ENCODE measurements at places on chromosomes 6 and 20.

DNA sequence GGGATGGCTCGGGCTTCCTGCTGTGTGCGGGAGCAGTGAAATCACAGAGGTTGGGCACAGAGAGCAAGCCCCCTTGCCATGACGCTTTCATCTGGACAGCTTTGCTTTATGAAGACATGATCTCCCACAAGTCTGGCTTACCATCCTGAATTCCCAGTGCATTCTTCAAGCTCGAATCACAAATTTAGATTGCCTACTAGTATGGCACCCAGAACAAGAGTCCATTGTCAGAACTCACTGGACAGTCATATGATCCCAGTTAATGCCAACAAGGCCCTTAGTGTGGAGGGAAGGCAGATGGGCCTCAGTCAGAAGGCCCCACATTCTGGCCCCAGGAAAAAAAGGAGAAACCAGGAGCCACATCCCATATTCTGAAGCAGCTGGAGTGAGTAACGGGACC, 147.3 kb upstream of the FOXQ1 start:
- DNase-seq = no peak

- no peak for DNase-seq
Observed at GRCh38 chr6:40054186-40054585, 119.9 kb upstream of the MOCS1 start.

GRCh38 chr20:44911264-44911921, 1.5 kb downstream of the PABPC1L start:
- DNase-seq = no peak

GRCh38 chr6:77466055-77466450, 2.8 kb upstream of the HTR1B start:
- no peak for DNase-seq

DNA sequence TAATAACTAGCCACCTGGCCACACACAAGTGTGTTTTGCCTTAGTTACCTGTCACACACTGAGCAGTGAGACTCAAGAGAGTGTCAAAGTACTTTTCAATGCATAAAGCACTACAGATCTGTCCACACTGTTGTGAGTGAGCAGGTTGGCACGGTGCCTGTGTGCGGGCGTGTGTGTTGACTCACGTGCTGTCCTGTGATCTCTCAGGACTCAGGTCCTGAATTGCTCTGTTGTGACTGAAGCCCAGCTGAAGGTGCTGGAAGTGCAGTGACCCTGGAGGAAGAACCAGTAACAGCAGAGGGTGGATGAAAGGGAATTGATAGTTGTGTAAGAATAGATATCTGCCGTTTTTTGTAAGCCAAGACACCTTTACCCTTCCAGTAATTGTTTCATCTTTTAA, 18.3 kb downstream of the SLC16A10 start:
- no peak for DNase-seq

DNA sequence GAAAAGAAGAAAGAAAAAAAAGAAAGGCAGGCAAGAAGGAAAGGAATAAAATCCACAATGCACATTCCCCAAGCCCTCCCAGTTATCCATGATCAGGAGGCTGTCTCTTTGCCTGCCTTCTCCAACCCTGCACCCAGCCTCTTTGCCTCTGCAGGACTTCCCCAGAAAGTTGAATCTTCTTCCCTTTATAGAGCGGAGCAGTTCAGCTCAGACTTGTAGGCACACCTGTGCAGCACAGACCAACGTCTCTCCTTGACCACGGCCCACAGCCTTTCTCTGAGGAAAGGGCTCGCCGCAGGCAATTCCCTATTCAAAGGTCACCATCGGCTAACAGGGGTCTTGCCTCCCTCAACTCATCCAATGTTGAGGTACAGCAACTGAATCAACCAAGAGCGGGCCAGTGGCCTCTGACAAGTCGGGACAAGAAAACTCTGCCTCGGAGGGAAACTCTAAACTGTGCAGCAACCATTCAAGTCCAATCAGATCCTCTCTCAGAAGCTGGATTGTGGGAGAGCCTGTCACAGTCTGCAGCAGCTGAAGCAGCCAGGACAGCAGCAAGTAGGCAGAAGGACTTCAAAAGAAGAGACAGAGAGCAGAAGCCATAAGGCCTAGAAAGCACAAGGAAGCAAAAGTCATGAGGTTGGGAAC, 529.2 kb upstream of the JARID2 start:
- DNase-seq = no peak

GRCh38 chr6:133964052-133964451, 11.0 kb downstream of the TBPL1 start:
- DNase-seq = no peak

DNA sequence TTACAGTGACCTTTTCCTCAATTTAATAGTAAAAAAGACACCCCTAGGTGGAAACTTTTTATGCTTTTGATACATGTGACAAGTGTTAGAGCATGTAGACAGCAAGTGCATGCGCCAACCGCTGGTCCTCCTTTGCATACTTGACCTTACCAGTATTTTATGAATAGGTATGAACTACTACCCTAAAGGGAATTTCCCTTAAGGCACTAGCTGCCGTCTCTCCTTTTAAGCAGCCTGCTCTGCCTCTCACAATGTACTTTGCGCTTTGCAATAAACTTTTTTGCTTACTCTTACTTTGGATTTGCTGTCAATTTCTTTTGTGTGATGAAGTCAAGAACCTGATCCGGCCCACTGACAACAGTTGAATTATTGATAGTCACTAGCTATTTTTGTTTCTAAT, 50.6 kb upstream of the ZNF133 start:
- no peak for DNase-seq

DNA sequence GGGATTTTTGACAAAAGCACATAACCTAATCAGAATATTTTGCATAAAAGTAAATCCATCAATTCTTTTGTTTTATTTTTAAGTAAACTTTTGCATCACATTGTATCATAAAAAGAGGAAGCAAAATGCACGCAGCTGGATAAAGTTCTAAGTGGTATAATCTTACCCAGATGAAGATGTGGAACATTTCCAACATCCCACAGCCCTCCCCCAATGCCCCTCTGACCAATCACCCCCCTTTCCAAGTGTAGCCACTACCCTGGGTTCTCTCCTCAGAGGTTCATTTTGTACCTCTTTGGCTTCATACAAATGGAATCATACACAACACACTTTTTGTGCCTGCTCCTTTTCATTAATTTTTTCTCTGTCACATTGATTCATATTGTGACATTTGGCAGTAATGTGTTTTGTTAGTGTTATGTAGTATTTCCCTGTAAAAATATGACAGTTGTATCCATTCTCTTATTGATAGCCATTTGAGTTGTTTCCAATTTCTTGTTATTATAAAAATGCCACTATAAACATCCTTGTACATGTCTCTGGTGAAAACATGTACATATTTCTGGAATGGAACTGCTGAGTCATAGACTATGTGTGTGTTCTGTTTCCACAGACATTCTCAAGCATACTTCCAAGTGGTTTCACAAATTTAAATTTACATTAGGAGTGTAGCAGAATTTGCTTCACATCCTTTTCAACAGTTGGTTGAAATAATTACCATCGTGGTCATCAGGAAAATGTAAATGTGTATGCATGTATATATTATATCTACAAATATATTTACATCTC, 92.9 kb upstream of the SYNDIG1 start:
- no peak for DNase-seq

GRCh38 chr6:107616775-107617174, 126.9 kb downstream of the SOBP start:
- DNase-seq = no peak

- DNase-seq = no peak
Observed at GRCh38 chr6:82862543-82862942, 203.1 kb downstream of the UBE3D start.

DNA sequence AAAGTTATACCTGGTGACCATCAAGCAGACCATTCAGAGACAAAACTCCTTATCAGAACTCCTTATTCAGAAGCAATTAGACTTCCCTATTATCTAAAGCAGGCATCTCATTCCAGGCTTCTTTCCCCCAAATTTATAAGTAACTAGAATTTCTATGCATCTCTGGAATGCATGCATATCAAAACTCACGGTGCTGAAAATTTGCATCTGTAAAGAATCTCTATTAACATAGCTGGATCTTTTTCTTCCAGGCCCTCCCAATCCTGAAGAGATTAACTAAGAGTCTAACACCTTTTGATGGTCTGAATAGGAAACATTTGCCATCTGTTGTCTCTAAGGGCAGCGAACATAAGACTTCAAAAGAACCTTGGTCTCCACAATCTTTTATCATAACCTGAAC, 22.8 kb upstream of the SLC52A3 start:
- no peak for DNase-seq

- no peak for DNase-seq
Observed at GRCh38 chr6:87806635-87807034, 104.6 kb upstream of the AKIRIN2 start.

- no peak for DNase-seq
Observed at GRCh38 chr20:3654326-3655130, 8.7 kb downstream of the GFRA4 start.

GRCh38 chr6:168280899-168281245, 38.7 kb downstream of the DACT2 start:
- no peak for DNase-seq

DNA sequence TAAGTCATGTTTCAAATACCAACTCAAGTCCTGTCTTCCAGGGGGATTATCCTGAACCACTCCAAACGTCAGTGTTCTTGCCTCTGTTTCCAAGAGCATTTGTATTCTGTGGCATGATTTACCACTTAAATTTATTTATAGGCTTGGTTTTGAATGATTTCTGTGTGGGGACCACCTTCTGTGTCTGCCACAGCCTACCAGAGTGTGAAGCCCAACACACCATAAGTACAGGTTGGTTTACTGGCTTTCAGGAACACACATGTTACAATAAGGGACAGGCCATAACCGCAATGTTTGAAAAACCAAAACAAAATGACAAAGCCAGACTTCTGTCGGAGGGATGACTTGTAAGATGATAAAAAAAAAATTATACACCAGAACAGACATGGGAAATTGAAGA, 56.5 kb upstream of the MAP3K7 start:
- DNase-seq = no peak

All from stimulated activated CD8-positive, alpha-beta memory T cell treated with anti-CD3 and anti-CD28 coated beads, Interleukin-4, amount 100 ng/mL, for 4 hours (primary cell).